ENCODE measurements at places on chromosomes 2 and 18.

- peak; percentile 20 for DNase-seq
Measured at GRCh38 chr2:213429516-213429915, 145.3 kb downstream of the SPAG16 start.

- no peak for DNase-seq
Measured at GRCh38 chr2:53829273-53829979, 30.3 kb downstream of the GPR75 start.

DNA sequence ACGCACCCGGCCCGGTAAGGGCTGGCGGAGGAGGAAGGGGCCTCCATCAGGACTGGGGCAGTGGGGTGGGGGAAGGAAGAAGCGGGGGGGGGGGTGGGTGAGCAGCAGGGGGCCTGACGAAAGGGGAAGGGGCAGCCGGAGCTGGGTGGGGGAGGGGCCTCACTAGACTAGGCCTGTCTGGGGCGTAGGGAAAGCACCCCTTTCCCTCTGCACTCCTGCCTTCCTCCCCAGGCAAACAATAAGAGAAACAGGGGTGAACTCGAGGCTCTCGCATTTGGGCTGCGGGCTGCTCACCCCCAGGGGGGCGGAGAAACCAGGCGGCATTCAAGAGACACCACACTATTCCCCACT is 82.7 kb upstream of the POMC start:
- DNase-seq: no peak

DNA sequence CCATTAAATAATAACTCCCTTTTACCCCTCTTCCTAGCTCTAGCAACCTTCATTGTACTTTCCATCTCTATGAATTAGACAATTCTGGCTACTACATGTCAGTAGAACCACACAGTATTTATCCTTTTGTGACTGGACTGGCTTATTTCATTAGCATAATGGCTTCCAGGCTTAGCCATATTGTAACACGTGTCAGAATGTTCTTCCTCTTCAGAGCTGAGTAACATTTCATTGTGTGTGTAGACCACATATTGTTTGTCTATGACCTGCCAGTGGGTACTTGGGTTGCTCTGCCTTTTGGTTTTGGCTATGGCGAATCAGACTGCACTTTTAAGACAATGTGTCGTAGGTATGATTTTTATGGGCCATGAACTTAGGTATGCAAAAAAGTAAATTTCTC is 20.9 kb downstream of the TSN start:
- DNase-seq: no peak

GRCh38 chr2:202529389-202529788 is 105.4 kb upstream of the FAM117B start:
- DNase-seq: peak; percentile 71

- peak; percentile 14 for DNase-seq
Measured at GRCh38 chr2:115165529-115166109, 723.2 kb downstream of the DPP10 start.

- no peak for DNase-seq
Measured at GRCh38 chr2:40725950-40726349, 274.1 kb upstream of the SLC8A1 start.

DNA sequence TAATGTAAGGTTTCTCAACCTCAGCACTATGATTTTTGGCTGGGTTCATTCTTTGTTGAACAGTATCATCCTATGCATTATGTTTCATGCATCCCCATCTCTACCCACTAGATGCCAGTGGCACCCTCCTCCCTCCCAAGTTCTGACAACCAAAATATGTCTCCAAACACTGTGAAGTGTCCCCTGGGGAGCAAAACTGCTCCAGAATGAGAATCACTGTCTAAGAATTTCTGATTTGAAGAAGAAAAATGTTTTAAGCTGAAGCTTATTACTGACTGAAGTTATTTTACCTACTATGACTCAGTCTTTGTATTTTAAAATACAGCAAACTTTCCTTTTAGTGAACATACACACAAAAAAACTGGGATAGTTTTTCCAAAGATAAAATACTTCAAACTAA is 3.4 kb downstream of the THADA start:
- peak; percentile 52 for DNase-seq

DNA sequence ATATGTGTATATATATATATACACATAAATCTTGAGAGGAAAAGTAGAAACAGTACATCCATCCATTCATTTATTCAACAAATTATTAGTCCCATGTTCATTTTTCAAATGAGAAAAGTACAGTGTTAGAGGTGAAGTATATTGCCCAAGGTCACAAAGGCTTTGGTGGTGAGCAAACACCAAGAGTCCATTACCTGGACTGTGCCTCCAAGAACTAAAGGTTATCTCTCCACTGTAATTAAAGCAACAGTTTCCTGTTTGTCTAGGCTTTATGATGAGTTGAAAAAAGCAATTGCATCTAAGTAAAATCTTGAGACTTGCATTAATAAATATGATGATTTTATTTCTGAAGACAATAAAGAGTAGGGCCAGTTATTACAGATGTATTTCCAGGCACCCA is 44.7 kb upstream of the EPB41L3 start:
- DNase-seq: no peak

DNA sequence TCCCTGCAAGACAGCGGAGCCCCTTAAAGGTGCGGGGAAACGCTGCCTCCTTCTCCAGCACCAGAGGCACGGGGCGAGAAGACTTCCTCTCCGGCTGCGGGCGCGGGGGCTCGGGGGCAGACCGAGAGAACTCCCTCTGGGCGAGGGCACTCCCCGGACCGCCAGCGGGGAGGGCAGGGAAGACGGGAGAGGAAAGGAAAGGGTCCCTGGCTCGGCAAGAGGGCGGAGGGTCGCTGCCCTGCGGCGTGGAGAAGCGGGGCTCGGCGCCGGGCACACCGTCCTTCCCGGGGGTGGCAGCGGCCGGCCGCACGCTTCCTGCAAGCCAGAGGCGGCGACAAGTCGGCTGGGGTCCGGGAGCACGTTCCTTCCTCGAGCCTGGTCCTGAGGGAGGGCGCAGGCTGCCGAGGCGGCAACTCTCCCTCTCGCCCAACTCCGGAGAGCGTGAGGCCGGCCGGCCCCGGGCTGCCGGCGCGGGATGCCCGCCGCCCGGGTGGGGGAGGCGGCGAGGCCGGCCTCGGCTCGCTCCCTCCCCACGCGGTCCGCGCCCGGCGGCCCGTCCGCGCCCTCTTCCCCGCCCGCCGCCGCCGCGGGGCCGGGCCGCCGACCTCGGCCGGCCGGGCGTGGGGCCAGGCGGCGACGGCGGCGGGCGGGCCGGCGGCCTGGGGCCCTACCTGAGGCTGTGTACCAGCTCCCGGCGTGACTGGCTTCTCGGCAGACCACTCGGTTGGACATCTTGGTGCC is 1.1 kb downstream of the MEMO1 start:
- DNase-seq: no peak

DNA sequence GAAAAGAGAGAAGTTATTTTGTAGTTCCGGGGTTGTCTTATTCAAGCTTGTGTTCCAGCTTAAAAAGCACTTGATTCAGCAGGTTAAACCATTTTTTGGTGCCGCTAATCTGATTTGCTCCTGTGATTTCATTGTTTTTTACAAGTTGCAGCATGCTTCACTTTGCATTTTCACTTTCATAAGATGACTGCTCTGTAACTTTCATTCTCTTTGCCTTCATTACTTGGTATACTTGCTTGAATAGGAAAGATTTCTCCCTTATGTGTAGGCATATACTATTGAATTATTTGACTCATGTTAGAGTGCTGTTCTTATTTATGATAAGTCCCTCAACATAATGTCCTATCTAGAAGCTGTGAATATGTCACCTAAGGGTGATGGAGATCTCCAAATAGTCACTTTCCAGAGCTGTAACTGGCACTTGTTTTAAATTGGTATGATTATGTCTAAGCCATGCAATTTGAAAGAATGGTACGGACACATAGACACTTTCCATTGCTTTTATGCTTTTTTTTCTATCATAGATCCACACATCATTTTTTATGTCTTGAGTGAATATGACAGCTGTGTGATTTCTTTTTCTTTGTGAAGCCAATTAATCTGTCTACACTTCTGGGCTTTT is 254.5 kb downstream of the DSEL start:
- DNase-seq: no peak

DNA sequence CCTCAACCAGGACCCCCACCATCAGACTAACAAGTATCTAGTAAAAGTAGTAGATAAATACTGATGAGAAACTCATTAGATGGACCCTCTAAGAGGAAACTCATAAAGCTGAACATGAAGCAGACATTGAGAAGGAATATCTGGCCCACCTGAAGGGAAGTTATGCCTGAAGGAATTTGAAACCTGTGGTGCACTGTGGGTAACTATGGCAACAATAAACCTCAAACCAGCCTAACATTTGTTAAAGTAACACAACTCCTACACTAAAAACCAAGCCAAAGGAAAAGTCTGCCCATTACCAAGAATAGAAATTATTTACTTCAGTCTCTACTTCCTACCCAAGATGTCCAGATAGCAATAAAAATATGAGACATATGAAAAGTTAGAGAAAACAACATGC is 43.4 kb downstream of the KIAA1328 start:
- DNase-seq: peak; percentile 51

- peak; percentile 77 for DNase-seq
Measured at GRCh38 chr2:55961318-55961911, 37.8 kb upstream of the EFEMP1 start.

DNA sequence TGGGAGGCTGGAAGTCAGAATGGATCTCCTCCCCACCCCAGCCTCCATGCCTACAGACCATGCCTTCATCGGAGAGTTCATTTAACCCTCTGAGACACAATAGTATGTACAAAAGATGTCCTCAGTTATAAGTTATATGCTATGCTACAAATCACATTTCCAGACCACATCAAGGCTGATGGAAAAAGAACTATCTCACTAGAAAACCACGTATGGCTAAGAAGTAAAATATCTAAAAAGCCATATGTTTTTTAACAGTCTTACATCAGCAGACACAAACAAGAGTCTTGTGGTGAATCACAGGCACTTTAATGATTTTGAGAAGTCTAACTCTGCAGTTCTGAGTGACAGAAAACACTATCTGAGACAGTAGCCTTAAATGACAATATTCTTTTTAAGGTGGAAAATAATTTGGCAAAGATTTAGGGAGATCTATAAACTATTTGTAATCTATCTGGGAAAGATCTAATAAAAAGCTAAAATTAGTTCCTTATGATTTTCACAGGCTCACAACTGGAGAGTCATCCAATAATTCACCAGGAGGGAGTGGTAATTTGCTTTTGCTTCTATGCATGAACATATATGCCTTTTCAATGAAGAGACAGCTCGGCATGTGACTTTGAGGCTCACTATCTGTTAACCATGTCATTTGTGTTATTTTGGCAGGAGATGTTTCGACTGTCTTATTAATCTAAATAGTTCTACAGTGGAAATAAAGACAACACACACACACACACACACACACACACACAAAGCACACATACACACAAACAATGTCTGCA is 197.5 kb downstream of the IRS1 start:
- peak; percentile 76 for DNase-seq

DNA sequence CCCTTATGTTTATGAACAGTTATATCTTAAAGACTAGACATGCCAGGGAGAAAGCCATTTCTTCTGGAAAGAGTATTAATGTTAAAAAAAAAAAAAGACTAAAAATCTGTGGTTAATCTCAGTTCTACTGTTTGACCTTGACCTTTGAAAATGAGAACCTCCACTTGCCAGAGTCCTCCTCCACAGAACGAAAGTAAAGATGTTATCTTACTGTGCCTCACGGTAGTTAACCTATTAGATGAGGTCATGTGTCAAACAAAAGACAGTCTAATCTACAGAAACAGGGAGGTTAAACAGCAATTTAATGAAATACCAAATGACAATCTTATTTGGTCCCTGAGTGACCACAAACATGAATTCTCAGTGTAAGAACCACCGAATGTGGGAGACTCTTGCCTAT is 51.2 kb downstream of the SLC14A2 start:
- no peak for DNase-seq

DNA sequence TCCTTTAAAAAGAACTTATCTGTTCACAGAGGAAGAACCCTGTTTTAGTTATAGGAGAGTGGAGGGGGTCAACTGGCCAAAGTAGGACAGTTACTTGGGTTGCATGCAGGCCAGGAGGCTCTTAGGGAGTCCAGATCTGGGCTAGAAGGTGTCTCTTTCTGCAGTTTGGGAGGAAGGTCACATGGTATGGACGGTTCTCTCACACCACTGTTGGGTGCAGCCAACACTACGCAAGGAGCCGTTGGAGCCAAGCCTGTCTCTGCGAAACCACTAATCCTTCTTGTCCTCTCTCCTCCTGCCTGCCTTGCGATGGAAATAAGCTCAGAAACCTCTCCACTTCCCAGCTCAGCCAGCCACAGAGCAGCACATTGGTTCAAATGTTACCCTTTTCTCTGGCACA is 105.9 kb upstream of the TGFA start:
- DNase-seq: no peak
